Activated T-cell treated with anti-CD3 and anti-CD28 coated beads for 1 hour (primary cell): ENCODE measurements at places on chromosomes 7 and 10.

DNA sequence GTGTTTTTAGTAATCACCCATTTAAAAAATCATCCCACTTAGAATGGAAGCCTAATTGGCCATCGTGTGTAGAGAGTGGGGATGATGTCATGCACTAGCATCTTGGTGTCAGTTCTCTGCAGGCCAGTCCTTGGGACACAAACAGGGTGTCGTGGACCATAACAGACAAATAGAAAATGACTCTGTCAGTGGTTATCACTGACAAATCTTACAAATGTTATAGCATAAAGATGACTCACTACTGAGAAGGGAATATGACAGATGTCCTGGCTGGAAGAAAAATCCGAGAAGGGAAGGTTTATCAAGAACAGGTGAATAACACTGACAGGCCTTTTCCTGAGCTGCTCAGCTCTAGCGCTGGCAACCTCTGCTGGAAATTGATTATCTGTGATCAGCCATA is 10.6 kb downstream of the CABCOCO1 start:
- no peak for DNase-seq

GRCh38 chr7:111892588-111892987 is 313.6 kb downstream of the DOCK4 start:
- DNase-seq, result no peak

DNA sequence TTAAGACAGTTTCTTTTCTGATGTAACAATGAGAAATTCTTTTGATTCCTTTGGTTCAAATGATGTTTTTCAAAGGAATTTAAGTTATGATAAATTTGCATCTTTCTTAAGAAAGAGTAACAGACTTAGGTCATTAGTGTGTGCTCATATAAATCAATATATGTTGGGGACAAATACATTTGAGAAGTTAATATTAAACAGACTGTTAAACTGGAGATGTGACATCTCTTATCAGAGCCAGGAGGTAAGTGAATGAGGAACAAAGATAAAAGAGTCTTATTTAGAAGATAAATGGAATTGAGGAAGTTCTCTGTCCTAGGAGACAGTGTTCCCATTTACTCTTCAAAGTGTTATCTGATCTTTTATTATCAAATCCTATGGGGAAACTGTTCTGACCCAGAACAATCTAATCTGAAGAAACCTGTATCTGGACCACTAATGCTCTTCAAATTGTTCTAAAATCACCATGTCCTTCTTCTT is 104.8 kb upstream of the LAMB4 start:
- no peak for DNase-seq

DNA sequence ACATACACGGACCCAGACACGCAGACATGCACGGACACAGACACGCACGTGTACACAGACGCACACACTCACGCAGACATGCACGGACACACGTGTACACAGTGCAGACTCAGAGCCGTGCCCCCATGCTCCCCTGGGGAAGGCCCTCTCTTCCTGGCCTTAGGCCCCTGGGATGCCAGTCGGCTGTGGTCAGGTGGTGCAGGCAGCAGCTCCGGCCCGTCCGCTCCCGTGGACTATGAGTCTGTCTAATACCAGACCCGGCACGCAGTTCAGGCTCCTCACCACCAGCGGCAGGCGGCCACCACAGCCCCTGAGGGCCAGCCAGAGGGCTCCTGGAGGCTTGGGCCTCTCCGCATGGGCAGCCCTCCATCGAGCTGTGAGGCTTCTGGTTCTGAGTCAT is 52.0 kb upstream of the NKX6-2 start:
- no peak for DNase-seq

GRCh38 chr7:28785041-28785995 is 172.8 kb downstream of the TRIL start:
- no peak for DNase-seq

- DNase-seq, result peak; percentile 60
Measured at GRCh38 chr10:26438534-26439341, 597 bp downstream of the APBB1IP start.

- DNase-seq, result no peak
Measured at GRCh38 chr7:4015996-4016395, 666.1 kb upstream of the FOXK1 start.

GRCh38 chr10:109914966-109915365 is 8.3 kb downstream of the XPNPEP1 start:
- no peak for DNase-seq

DNA sequence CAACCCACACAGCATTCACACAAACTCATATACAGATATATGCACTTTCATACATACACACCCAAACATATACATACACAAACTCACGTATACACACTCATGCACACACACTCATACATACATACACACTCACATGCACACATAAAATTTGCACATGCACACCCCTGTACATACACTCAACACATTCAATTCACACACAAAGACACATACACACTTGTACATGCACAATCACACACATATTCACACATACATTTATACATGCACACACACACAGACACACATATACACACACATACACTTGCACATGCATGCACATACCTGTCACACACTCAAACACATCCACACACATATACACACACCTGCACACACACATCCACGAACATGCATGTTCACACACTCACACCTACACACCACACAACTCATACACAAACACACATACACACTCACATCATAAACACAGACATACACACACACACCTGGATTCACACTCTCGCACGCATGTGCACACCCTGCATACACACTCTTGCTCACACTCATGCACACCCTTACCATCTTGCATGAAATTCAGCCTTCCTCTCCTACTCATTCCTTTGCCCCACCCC is 451.2 kb downstream of the GRID1 start:
- DNase-seq, result no peak

- no peak for DNase-seq
Measured at GRCh38 chr7:138926241-138926612, 55.0 kb downstream of the KIAA1549 start.

DNA sequence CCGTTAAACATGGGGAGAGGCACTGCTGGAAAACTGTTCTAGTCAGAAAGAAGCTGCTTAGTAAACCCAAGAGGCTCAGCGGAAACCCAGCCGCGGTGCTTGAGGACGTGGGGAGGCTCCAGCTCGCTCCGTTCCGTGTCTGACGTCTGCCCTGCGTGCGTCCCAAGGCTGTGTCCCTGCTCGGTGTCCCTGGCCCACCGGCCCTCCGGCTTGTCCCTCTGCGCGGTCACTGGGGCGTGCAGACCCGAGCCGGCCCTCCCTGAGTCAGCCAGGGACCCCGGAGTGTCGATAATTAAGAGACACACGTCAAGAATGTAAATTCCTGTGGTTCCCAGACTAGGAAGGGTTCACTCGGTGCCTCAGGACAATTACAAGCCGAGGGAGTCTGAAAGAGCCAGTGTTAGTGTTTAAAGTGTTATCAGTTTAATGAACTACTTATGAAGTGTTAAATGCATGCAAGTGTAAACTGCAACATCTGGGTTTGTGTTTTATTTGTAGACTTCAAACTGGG is 98.9 kb downstream of the WDR11 start:
- DNase-seq, result no peak

- no peak for DNase-seq
Measured at GRCh38 chr7:124645704-124646103, 119.9 kb downstream of the GPR37 start.

DNA sequence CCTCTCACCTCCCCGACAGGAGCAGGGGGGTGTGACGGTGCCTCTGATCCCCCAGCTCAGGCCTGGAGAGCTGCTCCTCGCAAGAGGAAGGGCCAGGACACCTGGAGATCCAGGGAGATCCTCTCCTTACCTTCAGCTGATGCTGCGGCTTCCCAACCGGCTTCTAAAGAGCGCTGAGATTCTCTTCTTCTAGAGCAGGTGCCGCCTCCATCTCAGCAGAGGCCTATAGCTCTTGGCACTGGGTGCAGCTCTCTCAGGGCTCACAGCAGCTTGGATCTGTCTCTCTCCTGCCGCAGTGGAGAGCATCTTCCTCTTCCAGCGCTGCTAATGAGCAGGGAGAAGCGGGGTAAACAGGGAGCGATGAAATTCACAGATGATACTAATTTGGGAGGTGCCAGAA is 189.6 kb upstream of the PLXNA4 start:
- no peak for DNase-seq

DNA sequence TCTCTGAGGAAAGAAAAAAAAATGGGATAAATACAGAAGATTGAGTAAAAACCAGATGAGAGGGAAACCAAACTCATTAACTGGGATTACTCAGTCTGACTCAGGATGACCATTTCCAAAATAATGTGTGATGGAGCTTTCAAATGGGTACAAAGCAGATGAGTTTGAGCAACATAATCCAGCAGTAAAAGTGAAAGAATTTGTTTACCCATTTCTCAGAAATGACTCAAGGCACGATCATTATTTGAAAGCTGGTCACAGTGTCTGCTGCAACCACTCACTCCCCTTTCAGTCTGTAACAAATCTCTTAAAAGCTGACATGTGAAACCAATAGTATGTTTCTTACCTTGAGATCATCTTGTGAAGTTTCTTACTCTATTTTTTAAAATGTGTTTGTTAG is 104.7 kb upstream of the KLF14 start:
- no peak for DNase-seq

GRCh38 chr10:120702032-120702431 is 149.1 kb upstream of the WDR11 start:
- DNase-seq, result no peak

DNA sequence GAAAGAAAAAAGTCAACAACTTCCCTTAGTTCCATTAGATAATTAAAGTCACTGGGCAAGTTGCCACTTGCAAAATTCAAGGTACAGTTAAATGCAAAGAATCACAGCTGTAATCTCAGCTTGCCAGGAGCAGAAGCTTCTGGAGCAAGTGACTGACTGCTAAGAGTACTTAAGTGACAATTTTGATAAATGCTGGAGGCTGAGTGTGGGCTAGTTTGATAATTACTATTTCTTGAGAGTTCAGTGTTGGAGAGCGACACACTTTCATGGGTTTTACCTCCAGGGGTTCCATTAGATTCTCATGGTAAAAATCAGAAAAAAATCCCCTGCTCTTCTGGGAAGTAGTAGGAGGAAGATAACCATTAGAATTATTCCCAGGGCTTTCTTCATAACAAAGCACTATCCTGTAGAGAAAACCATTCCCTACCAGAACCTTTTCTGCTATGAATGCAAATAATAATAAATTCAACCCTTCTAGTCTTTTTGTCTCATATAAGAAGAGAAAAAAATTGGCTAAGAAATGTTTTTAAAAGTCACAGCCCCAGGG is 486.3 kb downstream of the POM121L12 start:
- DNase-seq, result no peak

DNA sequence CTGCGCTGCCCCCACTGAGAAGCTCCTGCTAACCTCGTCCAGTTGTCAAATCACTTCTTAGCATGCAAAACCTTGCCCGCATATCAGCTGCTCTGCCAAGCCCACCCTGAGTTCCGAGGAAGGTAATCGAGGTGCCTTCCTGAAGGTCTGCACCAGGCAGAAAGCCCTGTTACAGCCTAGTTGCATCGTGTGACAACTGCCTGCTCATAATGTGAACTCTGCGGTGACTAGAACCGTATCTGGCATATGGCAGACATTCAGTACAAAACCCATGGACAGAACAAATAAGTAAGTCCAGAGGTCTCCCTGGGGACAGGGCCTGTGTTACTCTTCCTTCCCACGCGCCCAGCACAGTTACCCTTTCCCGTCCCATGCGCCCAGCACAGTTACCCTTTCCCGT is 394.3 kb downstream of the DNAJB6 start:
- no peak for DNase-seq

- no peak for DNase-seq
Measured at GRCh38 chr10:106440355-106440754, 724.2 kb downstream of the SORCS1 start.

DNA sequence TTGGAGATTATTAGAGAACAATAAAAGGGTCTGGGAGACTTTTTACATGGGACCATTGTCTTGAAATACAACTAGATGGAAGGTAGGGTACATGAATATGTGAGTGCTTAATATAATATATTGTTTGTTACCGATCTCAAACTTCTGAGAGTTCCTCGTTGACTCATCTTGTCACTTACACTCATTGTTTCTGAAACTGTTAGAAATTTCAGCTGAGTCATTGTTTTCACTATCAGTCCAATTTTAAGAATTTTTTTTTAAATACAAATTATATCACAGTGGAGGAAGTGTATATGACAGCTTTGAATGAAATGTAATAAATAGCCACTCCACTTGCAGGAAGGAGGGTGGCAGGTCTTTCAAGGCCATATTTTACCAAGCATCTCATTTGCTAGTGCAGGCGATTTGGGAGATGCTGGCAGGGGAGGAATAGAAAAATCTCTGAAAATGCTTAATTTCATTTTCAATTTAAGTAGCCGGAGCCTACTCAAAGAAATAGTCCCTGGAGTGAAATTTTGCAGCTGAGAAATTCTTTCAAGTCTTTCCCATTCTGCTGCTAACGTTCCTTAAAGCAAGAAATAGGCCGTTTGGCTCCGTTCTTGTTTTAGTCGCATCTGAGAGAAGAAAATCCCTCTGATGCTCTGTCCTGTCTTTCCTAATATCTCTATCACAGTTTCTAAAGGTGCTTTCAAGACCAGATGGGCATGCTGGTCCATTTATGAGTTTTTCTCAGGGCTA is 1404.2 kb upstream of the CELF2 start:
- no peak for DNase-seq

GRCh38 chr7:135100856-135101255 is 47.0 kb upstream of the TMEM140 start:
- DNase-seq, result no peak

DNA sequence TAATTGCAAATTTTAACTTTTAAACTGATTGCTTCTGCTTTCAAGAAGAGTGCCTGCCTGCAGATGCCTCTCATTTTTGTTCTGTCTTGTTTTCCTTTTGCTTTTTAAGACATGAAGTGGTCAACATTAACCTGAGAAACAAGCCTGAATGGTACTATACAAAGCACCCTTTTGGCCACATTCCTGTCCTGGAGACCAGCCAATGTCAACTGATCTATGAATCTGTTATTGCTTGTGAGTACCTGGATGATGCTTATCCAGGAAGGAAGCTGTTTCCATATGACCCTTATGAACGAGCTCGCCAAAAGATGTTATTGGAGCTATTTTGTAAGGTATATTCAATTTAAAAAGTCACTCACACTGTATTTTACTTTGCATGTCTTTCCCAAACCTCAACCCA is 8.8 kb downstream of the GSTO2 start:
- DNase-seq, result no peak

GRCh38 chr10:230758-231157 is 95.5 kb downstream of the ZMYND11 start:
- DNase-seq, result no peak

- DNase-seq, result no peak
Measured at GRCh38 chr10:14751014-14751896, 23.4 kb downstream of the FAM107B start.

DNA sequence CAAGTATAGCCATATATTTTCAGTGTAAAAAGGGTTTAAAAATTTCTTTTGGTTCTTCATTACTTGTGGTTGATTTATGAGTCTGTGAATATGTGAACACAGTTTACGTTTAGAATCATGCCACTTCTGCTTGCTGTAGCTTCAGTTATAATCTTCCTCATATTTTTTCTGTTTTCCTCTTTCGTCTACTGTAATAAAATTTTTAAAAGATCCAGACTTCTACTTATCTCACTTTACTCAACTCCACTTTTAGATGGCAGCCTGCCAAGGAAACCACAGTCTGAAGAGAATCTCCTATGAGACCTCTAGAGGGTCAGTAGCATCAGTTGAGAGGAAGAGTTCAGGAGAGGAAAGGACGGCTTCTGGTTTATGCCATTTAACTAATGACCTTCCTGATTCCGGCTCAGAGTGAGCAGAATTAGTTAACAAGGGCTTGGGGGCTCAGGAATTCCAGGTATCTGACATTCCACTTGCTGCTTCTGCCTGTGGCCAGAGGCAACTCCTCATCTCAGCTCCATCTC is 21.4 kb downstream of the CREB5 start:
- no peak for DNase-seq
